Activated CD8-positive, alpha-beta memory T cell treated with anti-CD3 and anti-CD28 coated beads, Interleukin-2, amount 50 U/mL, for 48 hours (primary cell): ENCODE measurements at places on chromosomes 4 and X.

DNA sequence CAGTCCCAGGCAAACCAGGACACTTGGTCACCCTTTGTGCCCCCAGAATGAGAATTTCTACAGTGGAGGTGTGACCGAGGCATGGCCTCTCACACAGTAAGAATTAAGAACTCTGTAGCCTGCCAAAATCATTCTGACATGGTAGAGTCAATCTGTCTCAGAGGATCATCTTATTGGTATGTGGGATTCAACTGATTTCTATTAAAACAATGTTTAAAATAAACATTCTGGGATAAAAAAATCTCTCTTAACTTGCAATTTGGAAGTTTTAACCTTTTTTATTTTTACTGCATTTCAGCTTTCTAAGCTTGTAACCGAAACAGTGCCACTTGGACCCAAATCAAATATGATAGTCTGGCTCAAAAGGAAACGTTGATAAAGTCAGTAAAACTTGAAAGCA is 165.4 kb upstream of the LDB2 start:
- DNase-seq, result no peak

- DNase-seq, result no peak
These were observed 103.3 kb upstream of the RBPJ start for GRCh38 chr4:26217481-26217880.

DNA sequence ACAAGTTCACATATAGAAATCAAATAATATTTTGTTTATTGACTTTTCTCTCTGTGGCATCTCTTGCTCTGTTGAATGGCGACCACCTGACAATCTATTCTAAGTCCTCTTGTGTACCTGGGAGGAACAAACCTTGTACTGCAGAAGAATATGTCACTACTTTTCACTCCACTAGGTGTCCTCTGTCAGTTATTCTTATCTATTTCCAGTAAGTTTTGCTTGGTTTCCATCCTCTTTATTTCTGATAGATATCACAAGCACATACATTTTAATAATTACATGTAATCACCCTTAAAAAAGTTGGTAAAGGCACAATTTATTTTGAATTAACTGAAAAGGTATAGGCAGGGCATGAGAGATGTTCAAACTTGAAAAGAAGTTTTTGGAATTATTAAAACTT is 238.4 kb downstream of the SNCA start:
- DNase-seq, result no peak

DNA sequence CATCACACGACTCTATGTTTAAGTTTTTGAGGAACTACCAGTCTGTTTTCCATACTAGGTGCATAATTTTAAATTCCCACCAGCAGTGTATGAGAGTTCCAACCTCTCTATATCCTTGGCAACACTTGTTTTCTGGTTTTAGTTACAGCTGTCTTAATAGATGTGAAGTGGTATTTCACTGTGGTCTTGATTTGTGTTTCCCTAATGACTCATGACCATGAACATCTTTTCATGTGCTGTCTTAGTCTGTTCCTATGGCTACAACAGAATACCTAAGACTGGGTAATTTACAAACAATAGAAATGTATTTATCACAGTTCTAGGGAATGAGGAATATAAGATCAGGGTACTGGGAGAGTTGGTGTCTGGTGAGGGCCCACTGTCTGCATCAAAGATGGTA is 51.5 kb upstream of the GPR78 start:
- no peak for DNase-seq

GRCh38 chrX:119682019-119682989 is 10.7 kb downstream of the SEPTIN6 start:
- no peak for DNase-seq

- DNase-seq, result no peak
These were observed 28.7 kb upstream of the STOX2 start for GRCh38 chr4:183876268-183876934.

- DNase-seq, result peak; percentile 56
These were observed 724 bp downstream of the THOC2 start for GRCh38 chrX:123731987-123732669.

DNA sequence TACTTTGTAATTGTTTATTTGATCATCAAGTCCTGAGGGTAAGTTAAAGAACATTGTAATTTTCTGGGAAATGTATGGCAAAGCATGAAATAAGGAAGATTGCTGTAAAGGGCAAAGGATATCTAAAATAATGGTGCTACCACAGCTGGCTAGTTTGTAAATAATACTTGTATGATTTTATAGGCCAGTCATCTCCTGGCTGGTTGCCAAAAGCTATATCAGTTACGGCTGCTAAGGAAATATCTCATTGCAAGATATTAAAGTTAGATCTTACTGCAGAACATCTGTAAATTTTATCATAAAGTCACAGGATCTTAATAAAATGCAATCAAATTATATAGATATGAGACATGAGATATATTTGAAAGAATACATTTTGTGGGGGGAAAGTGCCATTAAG is 150.8 kb upstream of the CXCL13 start:
- no peak for DNase-seq

DNA sequence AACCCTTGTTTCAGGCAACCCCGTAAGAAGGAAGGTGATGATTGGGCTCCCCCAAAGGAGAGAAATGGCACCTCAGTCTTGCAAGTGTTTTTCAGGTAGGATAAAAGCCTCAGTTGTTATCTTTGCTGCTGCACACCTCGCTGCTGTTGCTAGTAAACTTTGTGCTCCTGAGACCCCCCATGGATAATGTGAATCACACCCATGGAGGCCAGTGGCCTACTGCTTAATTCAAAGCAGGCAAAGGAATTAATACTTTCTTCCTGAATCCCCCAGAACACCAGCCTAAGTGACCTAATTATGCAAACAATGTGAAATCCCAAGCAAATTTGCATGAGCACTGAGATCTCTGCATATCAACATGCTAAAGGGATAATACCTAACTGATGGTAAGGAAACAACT is 337.5 kb downstream of the GRIA2 start:
- no peak for DNase-seq

DNA sequence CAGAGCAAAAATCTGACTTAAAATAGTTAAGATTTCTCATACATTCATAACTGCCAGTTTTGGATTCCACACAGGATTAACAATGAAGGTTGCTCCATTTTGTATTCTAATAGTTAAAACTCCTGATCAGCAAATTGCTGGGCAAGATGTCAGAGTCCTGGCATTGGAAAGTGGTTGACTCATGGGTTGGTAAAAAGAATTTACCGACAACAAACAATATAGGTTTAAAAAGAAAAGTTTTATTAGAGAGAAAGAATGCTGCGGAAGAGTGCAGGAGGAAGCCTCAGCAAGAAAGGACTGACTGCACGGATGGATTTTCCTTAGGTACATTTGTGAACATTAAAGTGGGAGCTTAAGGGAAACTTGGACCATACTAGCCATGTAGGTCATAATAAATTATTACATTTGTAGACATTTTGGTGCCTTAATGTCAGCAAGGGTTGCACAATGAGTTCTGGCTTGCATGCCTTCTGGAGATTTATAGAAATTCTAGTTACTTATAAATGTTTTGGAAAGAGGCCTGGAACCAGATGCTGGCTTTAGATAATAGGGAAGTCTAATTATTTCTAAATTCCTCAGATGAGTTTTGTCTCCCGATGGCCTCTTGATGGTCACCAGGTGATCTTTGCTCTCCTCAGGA is 25.4 kb upstream of the IL2 start:
- DNase-seq, result no peak

DNA sequence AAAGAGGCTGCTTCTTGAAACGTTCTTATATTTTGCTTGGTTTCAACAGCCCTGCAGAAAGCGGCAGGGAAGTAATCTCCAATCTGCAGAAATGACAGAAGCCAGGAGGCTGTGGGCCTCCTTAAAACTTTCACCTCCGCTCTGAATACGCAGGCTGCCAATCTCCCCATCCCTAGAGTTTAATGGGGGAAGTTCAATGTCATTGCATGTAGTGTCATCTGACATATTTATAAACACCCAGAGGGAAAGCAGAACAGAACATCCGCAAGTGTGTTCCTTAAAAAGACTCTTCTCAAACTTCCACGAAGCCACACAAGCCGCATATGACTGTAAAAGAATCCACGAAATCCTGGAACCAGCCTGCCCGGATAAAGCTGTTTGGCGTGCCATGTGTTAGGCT is 148.8 kb upstream of the TBL1X start:
- DNase-seq, result no peak

DNA sequence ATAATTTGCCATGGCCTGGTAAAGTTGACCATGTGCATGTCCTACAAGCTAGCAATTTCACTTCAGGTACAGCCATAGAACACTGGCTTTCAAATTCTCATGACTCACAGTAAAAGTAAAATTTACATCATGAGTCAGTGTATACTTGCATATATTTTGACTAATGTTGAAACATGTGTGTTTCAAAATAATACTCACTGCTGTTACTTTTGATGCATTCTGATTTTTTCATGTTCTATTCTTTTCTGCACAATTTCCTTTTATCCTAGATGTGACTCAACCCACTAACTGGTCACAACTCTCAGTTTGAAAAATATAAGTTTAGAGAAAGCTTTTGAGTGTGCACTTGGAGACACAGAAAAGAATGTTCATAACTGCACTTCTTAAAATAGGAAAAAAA is 365.7 kb downstream of the FGF13 start:
- no peak for DNase-seq

- no peak for DNase-seq
These were observed 83.0 kb upstream of the CBR4 start for GRCh38 chr4:169092889-169093522.

DNA sequence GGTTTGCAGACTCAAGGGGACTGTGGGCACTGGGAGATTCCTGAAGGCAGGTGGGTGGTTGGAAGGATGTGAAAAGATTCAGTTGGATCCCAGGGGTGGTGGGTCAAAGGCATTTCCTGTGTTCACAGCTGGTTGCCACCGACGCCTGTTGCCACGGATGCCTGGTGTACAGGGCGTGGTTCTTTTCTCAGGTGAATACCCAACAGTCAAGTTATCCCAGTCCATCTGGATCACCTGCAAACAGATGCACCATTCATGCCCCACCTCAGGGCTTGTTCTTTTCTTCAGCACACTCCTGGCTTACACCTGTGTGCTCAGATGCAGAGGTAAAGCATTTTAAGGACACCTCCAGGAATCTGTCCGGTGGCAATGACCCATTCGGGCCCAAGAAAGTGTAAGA is 55.8 kb upstream of the SHOX start:
- no peak for DNase-seq

DNA sequence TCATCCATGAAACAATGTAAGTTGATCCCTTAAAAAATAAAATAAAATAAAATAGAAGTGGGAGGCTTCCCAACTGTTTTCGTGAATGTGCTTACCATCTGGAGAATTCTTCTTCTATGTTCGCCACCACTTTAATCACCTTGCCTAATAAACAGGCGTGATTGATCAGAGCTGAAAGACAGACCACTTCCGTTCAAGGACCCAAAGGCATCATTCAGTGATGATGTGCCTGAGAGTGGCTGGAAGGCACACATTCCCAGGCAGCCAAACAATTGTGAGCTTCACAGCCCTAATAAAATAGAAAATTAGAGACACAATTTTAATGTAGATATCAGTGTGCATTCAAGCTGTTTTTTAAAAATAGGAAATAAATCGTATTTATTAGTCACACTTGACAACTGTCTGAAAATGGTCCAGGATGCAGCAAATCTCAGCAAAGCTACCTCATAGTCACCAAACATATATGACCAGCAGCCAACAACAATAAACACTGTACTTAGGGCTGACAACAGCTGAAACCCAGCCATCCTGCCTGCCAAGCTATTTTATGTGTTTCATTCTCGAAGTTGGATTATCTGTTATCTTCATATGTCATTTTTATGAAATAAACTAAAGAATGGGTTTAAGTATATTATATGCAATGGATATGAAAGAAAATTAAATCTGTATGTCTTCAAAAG is 163.2 kb upstream of the FAM9B start:
- no peak for DNase-seq

DNA sequence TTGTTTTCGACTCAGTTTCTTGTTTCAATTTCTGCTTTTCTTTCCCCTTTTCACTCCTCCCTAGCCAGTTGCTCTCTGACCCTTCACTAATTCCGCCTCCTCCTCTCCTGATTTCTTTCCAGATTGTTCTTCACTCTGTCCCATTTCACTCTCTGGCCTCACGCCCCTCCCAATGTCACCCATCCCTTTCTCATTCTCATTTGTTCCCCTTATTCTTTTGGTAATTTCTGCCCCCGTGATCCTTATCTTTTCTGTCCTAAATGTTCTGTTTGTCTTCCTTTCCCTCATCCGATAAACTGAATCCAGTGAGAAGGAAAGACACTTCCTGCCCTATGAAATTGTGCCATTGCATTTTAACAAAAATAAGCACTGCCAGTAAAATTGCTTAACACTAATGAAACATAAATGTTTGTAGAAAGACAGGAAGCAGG is 94.5 kb upstream of the RASGEF1B start:
- DNase-seq, result no peak

DNA sequence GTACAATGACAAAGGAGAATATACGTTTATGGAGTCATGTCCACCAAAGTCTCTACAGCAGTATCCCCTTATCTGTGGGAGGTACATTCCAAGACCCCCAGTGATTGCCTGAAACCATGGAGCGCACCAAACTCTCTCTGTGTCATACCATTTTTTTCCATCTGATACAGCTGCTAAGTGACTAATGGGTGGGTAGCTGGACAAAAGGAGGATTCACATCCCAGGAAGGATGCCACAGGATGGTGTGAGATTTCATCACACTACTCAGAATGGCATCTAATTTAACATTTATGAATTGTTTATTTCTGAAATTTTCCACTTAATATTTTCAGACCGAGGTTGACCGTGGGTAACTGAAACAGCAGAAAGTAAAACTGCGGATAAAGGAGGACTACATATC is 49.8 kb upstream of the AGA start:
- no peak for DNase-seq

GRCh38 chr4:53694666-53695065 is 103.4 kb upstream of the LNX1 start:
- no peak for DNase-seq

GRCh38 chrX:112642349-112642748 is 37.4 kb downstream of the LHFPL1 start:
- DNase-seq, result no peak

DNA sequence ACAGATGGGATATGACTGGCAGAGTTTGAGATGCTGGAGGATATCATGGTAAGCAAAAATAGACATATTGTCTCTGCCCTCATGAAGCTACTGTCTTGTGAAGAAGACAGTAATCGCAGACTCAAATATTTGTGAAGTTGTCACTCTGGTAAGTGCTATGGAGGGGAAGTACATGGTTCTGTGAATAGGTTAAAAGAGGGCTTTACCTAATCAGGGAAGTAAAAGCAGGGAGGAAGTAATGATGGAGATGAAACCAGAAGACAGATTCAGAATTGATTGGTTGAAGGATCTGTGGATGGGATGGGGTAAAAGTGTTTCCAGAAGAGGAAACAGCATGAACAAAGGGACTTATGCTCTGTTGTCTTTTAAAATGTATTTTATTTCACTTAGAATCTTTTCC is 19.3 kb upstream of the MAGED1 start:
- no peak for DNase-seq

DNA sequence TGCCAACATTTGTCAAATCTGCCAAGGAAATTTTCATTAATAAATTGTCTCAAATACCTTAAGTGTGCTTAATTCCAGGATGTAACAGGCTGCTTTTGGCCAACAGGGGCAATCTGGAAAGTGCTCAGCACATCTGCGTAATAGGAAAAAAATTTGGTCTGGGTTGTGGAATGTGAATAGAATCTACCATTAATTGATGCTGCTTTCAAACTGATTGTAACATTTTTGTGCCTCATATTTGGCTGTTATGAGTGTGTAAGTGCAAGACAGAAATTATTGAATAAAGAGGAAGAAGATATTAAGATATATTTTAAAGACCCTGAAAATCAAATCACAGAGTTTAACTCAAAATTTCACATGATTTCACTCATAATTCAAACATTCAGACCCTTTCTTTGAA is 41.1 kb downstream of the REELD1 start:
- DNase-seq, result no peak

- DNase-seq, result no peak
These were observed 135.3 kb upstream of the HS3ST1 start for GRCh38 chr4:11564021-11564420.

- DNase-seq, result no peak
These were observed 30.4 kb upstream of the ABCG2 start for GRCh38 chr4:88188738-88189417.
